ENCODE measurements at places on chromosomes 6 and 20.

DNA sequence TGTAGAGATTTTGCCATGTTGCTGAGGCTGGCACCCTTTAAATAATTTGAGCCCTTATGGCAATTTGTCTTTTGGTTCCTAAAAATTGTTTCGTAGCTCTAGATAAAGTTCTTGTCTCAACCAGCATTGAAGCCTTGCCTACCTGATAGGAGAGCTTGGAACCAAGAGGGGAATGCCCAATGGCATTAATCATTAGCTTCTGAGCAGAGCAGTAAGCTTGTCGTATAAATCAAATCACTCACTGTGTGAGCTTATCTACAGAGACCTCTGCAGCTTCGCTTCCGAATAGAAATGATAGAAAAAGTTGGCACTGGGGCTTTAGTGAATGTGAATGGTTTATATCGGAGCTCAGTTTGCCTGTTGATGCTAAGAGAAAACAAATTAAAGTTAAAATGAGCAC is 10.7 kb downstream of the ANKRD6 start:
- DNase-seq = no peak

GRCh38 chr20:41453010-41453950 is 86.7 kb upstream of the EMILIN3 start:
- DNase-seq = no peak

- DNase-seq = no peak
Observed at GRCh38 chr20:45470262-45470931, 844 bp downstream of the WFDC2 start.

DNA sequence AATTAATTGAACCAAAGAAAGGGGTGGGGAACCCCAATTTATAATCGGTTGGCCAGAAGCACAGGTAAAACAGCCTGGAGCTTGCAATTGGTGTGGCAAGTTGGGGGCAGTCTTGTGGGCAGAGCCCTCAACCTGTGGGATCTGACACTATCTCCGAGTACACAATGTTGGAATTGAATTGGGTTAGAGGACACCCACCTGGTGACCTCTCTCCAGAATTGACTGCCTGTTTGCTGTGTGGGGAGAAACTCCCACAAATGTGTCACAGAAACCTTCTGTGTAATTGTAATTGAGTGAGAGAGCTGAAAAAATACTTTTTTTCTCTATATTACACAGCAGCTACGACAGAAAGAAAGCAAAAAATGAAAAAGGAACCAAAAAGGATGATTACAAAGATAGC is 53.0 kb upstream of the FAM83C start:
- DNase-seq = no peak

GRCh38 chr6:111819458-111819857 is 53.8 kb downstream of the FYN start:
- no peak for DNase-seq

DNA sequence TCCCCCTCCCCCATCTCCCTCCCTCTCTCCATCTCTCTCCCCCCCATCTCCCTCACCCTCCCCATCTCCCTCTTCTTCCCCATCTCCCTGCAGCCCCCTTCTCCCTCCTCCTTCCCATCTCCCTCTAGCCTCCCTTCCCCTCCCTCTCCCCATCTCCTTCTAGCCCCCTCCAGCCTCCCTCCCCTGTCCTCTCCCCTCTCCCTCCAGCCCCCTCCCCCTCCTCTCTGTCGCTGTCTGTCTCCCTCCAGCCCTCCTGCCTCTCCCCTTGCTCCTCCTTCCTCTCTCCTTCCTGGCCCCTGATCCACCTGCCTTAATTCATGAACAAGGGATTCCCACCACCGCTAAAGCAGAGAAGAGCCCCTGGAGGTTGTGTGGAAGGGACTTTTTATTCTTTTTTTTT is 26.9 kb upstream of the CHMP4B start:
- DNase-seq = no peak

DNA sequence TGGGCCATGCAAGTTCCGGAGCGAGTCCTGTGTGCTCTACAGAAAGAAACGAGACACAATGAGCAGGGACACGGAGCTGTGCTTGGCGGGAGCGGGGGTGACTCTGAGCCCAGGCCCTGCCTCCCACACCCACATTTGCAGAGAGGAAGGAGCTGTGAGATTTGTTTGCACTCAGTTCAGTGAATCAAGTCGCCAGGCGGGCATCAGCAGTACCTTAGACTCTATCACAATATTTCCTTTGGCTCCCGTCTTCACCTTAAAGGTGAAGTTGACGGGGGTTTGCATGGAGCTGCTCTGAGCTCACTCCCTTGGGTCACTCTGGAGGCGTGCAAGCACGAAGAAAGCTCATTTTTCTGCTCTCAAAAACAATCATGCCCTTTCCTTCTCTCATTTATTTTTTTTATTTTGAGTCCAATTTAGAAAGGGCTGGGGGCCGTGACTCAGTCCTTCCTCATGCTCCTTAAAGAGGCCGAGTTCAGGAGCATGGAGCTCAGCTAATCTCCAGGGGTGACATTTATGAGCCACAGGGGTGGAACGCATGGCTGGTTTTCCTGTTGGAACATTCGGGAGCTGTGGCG is 188.2 kb downstream of the NFATC2 start:
- DNase-seq = no peak

DNA sequence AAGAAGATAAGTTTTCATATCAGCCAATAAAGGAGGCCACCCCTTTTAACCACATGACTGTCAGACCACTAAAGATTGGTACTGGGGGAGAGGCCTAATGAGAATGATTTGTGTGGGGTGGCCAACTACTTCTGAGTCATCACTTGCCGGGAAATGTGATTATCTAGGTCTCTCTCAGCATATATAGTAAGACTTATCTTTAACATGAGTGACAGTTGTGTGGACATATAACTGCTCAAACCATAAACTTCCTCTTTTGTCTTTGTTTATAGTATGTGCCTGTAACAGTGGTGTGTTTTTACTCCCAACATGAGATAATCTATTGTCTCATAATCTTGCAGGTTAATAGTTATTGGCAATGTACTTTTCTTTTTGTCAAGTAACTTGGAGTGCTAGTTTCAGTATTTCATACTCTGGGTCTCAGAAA is 312.4 kb downstream of the CDKAL1 start:
- no peak for DNase-seq

DNA sequence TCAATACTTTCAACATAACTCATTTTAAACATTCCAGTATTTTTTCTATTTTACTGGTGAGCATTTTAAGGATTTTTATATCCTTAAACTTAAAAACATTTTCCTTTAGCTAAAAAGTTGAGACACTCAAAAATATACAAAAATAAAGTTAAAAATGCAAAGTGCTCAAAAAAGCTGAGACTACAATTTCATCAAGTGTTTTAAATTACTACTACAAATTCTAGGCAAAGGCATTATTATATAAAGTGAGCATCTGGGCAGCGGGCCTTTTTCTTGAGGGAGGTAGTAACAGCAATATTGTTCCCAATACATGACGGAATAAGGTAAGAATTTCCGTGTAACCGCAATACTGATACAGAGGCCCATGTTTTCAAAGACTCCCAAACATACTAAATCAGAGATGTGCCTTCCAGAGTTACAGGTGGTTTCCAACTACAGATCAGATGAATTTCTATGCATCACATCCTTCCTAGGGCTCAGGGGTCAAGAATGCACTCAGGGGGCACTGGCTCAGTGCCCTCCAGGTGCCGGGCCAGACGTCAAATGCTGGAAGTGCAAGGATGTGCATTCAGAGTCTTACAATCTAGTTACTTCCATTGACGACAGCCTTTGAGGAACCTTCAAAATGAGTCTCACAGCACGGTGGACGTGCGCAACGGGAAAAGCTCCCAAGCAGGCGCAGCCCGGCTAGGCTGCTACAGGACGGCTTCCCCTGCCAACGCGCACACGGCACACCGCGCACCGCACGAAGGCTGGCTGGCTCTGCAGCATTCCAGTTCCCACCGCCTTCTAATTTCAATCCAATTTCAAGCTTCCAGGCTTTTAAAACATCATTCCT is 1.7 kb downstream of the PHF10 start:
- no peak for DNase-seq

Measured in COLO829 (cell line).